GM04503 (cell line): ENCODE measurements at places on chromosomes 2 and 18.

DNA sequence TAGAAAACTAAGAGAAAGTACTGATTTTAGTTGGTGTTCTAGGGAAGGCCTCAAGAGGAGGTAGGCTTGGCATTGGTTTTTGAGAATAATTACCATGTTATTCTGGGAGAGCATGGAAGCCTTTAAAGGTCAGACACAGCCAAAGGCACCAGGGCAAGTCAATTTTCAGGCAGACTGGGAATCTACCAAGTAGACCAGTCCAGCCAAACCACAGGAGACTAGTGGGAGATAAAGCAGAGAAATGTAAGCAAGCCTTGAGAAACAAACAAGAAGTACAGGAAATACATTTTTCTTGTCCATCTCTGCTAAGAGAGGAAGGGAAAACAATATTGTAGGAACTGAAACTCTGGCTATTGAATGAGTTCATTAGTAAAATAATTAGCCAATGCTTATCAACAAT, 5.5 kb upstream of the CCDC68 start:
- no peak for DNase-seq

GRCh38 chr2:85091838-85092237, 41.4 kb upstream of the TCF7L1 start:
- DNase-seq, result no peak

DNA sequence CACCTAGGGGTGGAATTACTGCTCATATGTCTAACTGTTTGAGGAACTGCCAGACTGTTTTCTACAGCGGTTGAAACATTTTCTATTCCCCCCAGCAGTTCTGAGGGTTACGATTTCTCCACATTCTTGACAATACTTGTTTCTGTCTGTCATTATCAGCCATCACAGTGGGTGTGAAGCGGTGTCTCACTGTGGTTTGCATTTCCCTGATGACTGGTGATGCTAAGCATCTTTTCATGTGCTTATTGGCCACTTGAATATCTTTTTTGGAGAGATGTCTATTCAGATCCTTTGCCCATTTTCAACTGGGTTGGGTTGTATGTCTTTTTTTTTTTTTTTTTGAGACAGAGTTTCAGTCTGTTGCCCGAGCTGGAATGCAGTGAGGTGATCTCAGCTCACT, 63.0 kb downstream of the ADNP2 start:
- DNase-seq, result no peak

GRCh38 chr18:73151086-73151485, 283.3 kb upstream of the NETO1 start:
- DNase-seq, result no peak

DNA sequence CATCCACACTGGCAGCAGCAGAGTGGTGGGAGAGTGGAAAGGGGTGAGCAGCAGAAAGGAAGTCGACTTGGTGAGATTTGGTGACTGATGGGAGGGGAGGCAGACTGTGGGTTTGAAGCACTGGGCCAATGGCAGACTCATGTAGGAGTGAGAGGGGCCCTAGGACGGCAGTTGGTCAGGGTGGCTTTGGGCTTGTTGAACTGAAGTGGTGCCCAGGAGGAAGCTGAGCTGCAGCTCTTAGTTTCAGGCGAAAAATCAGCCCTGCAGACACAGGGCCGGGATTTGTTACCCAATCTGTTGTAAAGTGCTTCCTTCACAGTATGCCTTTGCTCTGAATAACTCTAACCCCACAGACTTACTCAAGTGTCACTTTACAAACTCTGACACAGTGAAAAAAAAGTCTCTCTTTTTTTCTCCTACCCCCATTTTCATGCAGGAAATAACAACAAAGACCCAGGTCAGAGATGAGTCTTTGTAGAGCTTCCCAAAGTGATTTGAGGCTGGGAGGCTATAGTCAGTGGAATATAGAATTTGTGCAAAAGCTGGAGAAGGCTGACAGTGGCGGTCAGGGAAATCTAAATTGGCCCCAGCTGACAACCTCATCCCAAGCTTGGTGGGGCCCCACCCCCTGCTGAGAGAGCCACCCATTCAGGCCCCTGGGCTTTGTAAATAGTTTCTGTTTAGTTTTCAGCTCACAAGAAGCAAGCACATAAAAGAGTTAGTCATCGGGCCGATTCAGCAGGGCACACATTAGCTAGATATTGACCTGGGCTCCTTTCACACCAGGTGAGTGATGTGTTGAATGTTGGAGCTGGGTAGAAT, 226.9 kb downstream of the VAPA start:
- DNase-seq, result no peak

DNA sequence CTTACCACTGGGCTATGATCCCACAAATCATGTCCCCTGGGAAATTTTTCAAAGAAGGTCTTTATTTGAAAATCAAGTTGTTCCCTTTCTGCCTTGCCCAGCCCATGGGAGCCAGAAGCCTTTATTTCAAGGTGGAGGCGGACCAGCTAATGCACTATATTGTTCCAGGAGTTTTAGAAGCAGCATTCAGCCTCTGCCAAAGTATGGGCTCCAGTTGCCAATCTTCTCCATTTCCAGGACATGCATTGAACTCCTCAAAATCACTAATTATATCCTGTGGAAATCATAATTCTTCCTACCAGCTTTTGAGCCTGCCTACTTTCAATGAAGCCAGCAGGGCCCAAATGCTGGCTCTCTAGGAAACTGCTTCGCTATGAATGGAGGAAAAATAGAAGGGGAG, 195.8 kb downstream of the RAD51AP2 start:
- DNase-seq, result no peak

- no peak for DNase-seq
Observed at GRCh38 chr2:210158236-210158635, 13.0 kb downstream of the KANSL1L start.

DNA sequence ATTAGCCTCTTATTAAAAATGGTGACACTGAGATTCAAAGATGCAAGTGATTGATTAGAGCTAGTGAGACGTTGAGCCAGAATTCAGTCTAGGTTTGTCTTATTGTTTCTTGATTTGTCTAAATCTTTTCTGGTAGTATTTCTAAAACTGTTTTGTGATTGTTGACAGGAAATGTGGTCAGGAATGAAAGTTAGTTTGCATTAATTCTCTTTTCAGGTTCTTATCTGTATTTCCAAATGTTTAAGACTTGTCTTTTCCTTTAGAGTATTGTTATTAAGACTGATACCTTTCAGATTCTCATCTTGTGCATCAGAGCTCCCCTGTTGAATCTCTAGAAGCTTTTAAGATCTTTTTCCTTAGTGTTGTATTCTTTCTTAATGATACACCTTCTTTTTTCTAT, 89.3 kb downstream of the MBD5 start:
- no peak for DNase-seq

- no peak for DNase-seq
Observed at GRCh38 chr18:35646449-35646848, 64.9 kb downstream of the GALNT1 start.

GRCh38 chr18:70354771-70355170, 65.9 kb downstream of the SOCS6 start:
- DNase-seq, result no peak

GRCh38 chr2:217905896-217906295, 96.9 kb downstream of the TNS1 start:
- no peak for DNase-seq

- no peak for DNase-seq
Observed at GRCh38 chr2:162711832-162712540, 126.6 kb downstream of the KCNH7 start.

DNA sequence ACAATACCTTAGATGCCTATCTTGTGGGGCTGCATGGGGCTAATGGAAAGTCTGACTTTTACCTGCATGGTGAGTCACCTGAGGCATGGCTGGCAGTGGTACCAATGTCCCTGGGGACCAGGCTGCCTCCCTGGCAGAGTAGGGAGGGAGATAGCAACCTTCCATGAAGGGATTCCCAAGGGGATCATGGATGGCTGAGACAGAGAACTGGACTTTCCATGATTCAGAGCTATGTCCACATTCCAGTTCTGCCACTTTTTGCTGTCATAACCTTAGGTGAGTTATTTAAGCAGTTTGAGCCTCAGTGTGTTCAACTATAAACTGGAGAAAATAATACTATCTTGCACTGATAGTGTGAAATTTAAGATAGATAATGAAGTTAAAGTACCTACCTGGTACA, 178.6 kb downstream of the SETBP1 start:
- DNase-seq, result no peak

DNA sequence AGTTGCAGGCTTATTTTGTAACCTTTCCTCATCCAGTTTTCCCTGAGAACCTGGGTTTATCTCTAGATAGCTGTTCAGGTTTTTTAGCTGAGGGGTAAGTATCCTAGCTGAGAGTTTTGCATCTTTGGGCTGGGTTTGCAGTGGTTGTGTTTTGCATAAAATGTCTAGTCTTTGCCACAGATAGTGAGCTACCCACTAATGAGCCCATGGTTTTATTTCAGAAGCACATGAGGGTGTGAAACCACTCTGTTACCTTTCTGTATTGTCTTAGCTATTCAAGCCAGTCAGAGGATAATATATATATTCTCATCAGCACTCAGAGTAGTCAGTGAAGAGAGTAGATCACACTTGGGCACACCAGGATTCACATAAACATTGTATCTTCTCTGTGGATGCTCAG, 24.6 kb upstream of the TXNDC2 start:
- DNase-seq, result no peak

DNA sequence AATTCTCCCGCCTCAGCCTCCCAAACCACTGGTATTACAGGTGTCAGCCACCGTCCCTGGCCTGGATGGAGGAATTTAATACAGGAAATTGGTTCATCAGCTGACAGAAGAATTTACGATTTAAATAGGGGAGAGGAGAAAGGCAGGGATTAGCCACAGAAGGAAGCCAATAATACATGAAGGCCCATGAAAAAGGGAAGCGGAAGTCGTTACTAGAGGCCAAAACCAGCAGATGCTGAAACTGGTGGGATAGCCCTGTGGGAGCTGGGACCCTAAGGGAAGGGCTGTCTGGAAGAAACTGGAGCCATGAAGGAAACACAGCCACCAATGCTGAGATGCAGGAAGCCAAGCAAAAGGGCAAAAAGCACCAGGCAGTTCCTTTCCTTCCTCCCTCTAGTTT, 163.7 kb upstream of the RMP24 start:
- DNase-seq, result no peak

DNA sequence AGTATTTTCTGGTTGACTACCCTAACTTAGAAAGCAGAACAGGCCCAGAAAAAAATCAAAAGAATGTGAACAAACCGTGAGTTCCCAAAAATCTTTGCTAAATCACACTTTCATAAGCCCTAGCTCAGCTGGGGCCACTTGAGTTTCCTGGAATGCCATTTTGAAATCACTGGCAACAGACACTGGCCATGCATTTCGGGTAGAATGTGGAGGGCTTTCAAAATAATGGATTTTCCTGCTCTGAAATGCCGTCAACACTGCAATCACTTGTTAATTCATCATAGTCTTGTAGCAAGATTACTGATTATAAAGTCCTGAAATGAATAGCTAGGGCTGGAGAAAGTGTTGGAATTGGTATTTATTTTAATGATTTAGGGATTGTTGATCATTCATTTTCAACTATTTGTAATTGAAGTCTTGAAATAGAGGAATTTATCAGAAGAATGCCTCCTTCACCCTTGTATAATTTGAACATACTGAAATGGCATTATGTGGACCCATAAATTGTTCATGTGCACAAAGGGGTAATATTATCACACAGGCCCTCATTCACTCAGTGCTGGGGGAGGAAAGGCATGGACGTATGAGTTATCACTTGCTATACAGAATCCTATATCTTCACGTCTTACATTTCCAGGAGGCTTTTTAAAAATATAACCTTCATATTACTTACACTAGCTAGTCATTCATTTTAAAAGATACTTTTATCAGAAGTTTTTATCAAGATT, 134.8 kb downstream of the DTNA start:
- no peak for DNase-seq

GRCh38 chr2:25303633-25304236, 38.0 kb downstream of the DNMT3A start:
- DNase-seq, result no peak

GRCh38 chr18:45227001-45227742, 388.1 kb upstream of the SLC14A2 start:
- no peak for DNase-seq

DNA sequence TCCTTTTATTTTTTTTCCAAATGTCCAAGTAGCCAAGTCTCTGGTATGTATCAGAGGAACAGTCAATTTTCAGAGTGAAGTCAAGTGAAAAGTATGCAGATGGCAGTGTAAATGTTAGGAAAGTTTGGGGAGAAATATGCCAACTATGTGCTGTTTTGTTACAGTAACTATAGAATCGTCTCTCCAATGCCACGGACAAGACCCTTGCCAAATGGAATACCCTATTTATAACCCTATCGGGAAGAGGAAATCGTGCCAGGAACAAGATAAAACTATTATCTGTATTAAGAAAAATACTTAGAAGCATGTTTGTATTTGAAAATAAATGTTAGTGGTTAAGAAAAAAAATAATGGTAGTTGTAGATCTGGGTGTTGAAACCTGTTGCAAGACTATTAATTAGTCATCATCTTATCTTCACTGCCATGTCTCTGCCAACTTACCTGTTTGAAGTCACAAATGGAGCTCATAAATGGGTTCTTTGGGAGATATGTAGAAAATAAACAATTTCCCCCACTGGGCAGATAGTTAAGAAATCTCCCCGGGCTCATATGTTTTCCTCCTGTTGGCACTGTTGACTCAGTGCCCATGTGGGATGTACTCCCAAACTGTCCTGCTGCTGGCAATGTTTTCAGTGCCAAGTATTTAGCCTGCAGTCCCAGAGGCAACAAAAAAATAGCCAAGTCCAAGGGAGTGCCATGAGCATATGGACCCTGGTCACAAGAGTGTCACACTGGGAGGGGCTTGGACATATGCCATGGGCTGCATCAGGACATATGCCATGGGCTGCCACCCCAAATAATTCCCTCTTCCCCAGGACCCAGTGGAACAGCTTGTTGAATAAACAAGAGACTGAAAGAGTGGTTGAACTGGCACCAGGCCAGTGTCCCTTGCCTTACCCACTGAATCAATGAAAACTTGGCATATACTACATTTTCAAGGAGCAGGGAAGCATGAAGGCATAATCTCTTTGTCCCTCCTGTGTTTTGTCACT, 366.9 kb downstream of the OSR1 start:
- peak; percentile 97 for DNase-seq

DNA sequence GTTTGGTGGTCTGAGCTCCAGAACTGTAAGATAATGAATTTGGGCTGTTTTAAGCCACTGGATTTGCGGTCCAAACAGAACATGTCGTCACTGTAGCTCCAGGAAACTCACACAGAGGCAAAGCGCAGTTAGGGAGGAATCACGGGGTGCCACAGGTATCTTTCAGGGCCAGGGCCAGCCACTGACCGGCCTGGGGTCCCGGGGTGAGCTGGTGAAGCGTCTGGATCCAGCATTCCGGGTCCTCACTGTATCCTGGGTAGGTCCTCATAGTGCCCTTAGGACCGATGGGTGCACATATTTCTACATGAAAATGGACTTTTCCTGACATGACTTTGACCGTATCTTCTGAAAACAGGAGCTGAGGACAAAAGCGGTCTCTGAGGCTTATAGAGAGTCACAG, 196.0 kb upstream of the HDAC4 start:
- no peak for DNase-seq

GRCh38 chr2:215269397-215270117, 42.3 kb upstream of the ATIC start:
- peak; percentile 22 for DNase-seq

DNA sequence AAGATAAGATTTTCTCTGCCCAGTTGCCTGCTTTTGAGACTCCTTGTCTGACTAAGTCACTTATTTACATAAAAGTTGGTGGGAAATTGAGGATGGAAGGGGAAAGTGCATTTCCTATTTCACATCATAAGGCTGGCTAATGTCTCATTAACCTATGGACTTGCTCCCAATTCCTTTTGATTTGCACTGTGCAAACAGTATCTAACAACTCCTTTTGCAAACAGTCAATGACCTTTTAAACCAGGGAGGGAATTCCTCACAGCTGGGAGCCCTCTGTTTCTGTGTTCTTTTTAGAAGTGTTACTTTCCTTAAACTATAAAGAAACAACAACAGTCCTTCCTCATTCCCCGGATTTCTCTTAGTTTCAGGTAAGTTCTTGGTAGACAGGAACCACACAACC, 272.8 kb downstream of the RND3 start:
- no peak for DNase-seq
